HuH-7.5 (cell line): ENCODE measurements at places on chromosomes 7 and 10.

DNA sequence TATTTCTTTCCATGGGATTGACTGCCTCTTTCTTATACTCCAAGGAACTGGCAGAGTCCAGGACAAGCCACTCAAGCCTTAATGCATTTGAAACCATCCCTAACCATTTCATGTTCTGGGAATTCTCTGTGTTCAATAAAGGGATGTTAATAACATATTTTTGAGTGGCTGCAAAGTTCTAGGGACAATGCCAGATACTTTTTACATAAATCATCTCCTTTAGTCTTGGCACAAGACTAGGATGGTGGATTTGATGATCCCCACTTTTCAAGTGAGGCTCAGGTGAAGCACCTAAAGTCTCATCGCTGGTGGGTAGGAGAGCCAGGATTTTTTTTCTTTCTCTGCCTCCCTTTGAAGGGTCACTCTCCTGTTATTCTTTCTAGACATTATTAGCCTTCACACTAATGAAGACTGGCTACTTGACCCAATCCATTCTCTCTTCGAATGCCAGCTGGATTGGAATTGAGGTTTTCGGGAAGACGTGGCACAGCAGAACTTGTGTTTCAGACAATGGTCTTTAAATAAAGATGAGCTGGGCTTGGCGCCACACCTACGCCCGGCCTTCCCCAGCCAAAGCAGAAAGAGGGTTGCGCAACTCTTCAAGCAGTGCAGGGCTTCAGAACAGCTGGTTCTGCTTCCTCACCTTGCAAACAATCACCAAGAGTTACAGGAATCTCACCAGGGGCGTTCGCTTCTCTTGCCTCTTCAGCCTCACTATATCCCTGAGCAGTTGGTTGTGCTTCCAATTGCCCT lies 73.8 kb upstream of the BMPER start:
- DNase-seq: no peak

GRCh38 chr10:14889318-14889717 lies 10.7 kb downstream of the SUV39H2 start:
- no peak for DNase-seq

DNA sequence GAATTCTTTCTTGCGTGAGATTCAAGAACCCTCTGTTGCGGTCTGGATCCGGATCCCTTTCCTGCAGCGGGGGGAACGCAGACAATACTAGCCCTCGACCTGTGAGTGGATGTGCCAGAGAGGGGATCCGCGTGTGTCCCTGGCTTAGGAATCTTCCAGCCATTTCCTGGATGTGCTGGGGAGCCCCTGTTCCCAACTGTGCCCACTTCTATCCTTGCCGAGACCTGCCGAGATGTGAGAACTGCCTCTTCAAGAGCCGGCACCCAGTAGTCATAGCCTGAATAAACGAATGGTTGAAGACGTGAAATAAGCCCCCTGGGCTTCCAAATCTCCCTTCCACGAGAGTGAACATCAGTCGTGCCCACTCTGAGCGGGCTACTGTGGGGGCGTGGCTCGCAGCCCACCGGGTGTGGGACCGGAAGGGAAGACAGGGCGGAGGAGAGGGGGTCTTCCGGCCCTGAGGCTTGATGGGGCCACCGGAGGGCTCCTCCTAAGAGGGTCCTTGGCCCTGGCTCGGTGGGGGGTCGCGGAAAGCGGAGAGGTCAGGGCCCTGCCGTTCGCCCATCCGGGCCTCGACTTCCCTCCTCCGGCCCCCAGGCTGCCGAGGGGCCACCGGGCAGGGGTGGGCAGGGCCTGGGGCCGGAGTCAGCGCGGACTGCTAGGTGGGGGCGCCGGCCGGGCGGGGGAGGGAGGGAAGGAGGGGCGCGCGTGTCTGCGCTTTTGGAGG lies 1.3 kb upstream of the CCDC136 start:
- DNase-seq: no peak

DNA sequence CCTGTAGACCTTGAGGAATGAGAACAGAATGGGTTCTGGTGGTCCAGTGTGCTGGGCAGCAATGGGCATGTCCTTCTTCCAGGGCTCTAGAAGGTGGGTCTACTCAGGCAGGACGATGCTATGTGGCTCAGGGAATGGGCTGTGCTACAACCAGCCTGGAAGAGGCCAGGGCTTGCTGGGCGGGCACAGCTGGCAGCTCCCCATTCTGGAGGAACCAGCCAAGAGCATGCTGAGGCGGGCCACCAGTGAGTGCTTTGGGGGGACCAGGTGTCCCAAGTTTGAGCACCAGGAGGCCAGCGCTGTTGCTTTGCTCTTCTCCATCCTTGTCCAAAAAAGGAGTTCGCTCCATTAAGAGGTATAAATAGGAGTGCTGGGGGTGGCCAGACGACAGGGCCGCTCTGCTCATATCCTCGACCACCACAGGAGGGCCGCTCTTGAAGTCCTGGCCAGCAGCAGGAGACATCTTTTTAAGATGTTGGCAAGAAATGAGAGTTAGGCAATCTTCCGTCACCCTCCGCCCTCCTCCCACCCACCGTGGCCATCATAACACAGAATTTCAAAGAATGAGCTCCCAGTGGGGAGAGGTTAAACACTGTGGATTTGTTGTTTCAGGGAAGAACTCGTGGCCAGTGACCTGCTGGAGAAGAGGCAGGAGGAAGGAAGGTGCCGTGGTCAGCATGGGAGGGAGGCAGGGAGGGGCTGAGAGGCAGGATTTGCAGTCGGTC lies 141.3 kb downstream of the GRK5 start:
- no peak for DNase-seq

GRCh38 chr10:10094691-10095090 lies 923.0 kb upstream of the CELF2 start:
- no peak for DNase-seq

DNA sequence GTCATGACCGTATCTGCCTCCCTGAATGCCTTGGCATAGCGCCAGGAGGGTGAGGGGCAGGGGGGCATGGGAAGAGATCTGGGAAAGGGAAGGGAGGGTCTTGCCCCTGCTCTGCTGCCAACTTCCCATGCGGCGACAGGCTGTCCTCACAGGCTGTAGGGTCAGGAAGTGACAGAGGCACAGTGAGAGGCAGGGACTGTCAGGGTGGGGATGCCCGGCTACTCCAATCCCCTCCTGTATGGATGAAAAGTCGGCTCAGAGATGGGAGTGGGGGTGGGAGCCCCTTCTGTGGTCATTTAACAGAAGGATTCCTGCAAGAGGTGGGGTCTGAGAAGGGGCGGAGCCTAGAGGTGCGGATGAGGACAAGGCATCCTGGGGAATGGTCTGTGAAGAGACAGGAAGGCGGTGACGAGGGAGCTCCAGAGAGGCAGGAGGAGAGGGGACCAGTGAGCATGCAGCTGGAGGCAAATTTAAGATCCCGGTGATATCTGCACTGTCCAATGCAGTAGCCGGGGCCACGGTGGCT lies 20.8 kb upstream of the UNC5B start:
- DNase-seq: no peak

- no peak for DNase-seq
Measured at GRCh38 chr7:2757361-2757903, 69.4 kb downstream of the AMZ1 start.

- DNase-seq: no peak
Measured at GRCh38 chr7:105712877-105713276, 131.6 kb upstream of the EFCAB10 start.

DNA sequence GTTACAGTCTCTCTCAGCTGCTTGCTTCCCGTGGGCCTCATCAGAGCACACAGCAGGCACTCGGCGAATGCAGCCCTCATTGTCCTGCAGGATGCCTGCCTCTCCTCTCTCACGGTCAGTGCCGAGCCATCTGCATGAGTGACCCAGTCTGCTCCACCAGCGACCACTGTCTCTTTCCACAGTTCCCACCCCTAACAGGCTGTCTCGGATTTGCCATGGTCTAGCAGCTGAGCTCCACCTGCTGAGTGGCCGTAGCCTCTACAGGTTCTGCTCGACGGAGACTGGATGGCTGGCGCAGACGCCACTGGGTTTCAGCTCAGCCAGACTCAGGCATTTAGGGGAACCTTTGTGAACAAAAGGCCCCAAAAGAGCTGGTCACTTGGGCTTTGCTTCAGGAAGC lies 209.4 kb upstream of the FOXK1 start:
- DNase-seq: no peak

DNA sequence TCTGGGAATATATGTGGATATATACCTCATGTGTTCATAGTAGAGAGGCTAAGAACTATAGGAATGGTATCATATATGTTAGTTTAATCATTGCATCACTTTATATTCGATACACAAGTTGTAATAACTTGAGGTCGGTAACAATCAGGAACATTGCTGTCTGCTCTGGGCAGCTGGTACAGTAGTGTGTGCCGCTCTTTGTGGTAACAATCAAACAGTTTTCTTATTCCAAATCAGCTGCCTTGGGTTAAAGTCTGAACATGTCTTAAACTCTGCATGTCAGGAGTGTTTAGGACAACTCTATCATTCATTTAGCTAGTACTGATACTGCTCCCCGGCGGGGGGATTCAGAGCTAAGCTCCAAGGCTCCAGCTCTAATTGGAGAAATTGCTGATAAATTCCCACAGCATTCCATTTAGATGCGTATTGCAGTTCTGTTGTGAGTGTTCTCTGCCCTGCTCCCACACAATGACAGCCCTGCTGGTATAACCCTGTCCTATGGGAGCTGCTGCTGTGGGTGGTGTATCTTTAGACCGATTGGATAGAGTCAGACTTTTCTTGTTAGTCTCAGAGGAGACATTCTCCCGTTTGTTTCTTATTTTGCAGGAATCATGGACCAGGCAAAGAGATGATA lies 707.5 kb upstream of the FZD8 start:
- no peak for DNase-seq

DNA sequence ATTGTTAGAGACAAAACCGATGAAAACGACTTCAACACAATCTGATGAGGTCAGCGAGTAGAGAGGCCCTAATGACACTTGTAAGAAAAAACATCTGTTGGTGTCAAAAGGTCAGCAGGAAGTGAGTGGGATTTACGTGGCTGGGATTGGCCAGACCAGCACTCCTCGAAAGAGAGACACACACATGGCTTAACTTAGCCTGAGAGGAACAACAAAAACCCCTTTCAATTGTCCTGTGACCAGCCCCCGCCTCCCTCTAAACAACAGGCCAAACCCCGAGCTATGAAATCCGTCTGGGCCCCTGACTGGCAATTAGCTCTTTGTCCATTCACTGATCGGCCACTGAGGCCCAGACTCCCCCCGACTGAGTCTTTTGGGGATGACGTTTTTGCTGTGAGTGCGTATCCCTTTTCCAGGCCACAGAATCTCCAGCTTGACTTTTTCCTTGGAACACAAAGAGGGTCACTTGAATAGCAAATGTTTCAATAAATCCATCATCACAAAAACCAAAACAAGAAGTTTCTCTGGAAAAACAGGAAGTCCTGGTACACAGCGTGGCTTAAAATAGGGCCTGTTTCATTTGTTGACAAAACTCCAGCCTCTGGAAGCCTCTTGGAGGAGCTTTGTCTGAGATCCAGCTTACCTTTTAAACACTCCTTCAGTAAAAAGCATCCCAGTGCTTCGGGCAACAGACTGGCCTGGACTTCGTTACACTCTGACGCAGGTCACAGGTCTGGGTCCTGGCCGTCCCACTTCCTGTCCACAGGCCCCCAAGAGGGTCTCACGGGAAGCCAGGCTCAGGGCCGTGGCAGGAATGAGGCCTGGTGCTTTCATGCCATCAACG lies 103.0 kb downstream of the CTBP2 start:
- no peak for DNase-seq

GRCh38 chr10:123766012-123766411 lies 99.9 kb downstream of the GPR26 start:
- DNase-seq: no peak

DNA sequence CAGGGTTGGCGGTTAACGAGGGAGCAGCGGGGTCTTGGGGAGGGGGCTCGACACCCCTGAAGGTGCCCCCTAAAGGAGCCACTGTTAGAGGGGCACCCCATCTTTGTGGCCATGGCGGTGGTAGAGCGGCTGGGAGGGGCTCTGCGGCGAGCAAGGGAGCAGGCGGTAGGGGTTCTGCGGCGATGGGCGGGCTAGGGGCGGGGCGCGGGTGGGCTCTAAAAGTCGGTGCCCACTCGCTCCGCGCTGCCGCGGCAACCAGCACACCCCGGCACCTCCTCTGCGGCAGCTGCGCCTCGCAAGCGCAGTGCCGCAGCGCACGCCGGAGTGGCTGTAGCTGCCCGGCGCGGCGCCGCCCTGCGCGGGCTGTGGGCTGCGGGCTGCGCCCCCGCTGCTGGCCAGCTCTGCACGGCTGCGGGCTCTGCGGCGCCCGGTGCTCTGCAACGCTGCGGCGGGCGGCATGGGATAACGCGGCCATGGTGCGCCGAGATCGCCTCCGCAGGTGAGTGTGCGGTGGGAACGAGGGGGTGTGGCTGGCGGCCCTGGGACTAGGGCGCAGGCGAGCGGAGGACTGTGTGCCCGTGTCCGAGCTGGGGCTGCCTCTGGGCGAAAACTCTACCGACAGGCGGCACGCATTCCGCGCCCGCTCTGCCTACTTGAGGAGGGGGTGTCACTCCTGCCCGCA lies at the start of gene MEST:
Gene MEST (plus strand): TSS at position 245 of the 682 bp plus-strand sequence. CDS start 229 bp downstream, at position 474.
- DNase-seq: no peak

- DNase-seq: no peak
Measured at GRCh38 chr10:127998501-127999144, 91.7 kb downstream of the PTPRE start.

DNA sequence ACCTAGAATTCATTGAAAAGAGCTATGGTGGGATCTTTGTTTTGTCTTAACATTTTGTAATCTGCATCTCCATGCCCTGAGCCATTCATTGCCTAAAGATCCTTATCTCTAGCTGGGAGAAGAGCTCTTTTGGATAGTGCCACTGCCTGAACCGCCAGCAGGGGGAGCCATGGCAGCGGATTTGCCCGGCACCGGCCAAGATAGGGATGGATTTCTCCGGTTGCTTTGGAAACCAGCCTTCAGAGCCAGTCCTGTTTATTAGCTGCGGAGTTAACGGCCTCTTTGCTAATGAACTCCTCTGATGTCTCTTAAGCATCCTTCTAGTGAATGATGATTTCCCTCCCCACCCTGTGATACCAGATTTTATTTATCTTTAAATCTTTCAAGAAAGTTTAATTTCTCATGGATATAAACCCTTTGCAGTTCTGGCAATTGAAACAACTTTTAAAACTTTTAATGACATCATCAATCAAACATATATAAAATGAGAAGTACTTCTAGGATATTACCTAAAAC lies 58.2 kb upstream of the LYZL2 start:
- peak; percentile 41 for DNase-seq

- DNase-seq: no peak
Measured at GRCh38 chr7:42511027-42511426, 274.0 kb upstream of the GLI3 start.

DNA sequence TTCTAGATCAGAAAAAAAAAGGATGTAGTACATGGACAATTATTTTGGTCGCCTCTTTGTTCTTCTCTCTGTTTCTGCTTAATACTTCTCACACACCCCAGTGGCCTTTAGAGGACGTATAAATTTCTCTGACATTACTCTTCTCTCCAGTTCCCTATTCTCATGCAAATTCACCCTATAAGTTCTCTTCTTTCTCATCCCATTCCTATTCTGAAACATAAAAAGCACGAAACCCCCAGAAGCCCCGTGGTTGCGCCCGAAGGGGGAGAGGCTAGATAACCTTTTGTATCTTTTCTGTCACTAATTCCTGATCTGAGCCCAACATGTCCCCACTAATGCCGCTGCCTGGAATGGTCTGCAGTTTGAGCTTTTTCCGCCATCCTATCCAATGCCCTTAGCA lies 136.9 kb downstream of the SKIDA1 start:
- DNase-seq: no peak
